ENCODE measurements at places on chromosomes 7 and 10.

DNA sequence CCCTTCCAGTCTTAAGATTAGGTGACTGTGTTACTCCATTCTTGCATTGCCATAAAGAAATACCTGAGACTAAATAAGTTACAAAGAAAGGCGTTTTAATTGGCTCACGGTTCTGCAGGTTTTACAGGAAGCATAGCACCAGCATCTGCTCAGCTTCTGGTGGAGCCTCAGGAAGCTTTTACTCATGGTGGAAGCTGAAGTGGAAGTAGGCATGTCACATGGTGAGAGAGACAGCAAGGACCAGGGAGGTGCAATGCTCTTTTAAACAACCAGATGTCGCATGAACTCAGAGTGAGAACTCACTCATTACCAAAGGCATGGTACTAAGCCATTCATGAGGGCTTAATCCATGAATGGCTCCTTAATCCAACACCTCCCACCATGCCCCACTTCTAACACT is 34.0 kb upstream of the TMEM273 start:
- no peak for DNase-seq

DNA sequence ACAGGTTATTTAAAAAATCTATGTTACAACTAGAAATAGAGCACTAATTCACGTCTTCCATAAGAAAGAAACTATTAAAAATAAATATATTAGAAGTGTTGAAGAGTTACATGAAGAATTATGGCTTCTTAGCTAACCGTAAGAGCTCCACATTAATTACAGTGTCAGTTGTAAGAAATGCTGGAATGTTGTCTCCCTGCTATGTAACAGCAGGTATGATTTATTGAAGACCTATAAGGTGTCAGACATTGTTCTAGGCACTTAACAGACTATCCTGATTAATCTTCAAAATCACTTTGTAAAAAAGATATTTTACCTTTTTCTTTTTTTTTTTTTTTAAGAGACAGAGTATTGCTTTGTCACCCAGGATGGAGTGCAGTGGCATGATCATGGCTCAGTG is 75.8 kb upstream of the NEBL start:
- DNase-seq: no peak

GRCh38 chr7:79979437-79979836 is 155.2 kb upstream of the GNAI1 start:
- DNase-seq: no peak

- DNase-seq: no peak
These were observed 7.4 kb upstream of the MALRD1 start for GRCh38 chr10:19041171-19041570.
